Testis (tissue), 5 donors: ENCODE measurements at places on chromosomes 4 and X. TPM values are rescaled to one million over a fixed set of nuclear protein-coding genes. Genes with fewer than 3 reads are reported as not detected.

The GASK1B gene
- polyA plus RNA-seq = 19.3 TPM

The CXCL3 gene
- polyA plus RNA-seq = 1.1 TPM

GRCh38 chrX:9947131-9947794 lies 19.9 kb upstream of the CLDN34 start:
- no peak for DNase-seq

The ATP1B4 gene
- 0.42 TPM for polyA plus RNA-seq

GRCh38 chrX:153771415-153772315 lies 7.6 kb downstream of the PLXNB3 start:
- DNase-seq = no peak

DNA sequence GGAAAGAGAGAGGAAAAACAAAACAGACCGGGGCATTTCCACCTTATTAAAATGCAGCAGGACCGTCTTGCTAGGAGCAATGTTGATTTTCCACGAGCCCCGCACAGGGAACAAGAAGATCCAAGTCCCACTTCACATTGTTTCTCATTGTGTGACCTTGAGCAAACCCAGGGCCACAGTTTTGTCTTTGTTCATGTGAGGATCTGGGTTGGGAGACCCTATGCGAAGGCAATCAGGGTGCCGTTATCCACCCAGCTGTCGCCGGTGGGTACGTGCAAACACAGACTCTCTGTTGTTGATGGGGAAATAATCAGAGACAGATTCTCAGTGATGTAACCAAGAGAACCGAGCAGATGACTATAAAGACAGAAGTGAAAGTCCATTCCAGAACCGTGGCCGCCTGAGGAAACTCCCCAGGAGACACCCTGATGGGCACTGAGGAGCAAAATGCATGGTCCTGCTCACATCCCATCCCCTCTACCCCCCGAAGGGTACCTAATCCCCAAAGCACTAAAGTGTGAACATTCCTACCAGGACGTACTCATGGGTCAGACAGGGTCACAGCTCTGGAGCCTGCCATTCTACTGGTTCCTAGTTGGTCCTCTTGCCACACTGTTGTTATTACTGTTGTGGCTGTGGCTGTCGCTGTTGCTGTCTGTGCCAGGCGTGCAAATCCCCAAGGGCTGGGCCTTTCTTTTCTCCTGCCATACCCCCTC lies 102.7 kb upstream of the RBPJ start:
- DNase-seq = no peak

DNA sequence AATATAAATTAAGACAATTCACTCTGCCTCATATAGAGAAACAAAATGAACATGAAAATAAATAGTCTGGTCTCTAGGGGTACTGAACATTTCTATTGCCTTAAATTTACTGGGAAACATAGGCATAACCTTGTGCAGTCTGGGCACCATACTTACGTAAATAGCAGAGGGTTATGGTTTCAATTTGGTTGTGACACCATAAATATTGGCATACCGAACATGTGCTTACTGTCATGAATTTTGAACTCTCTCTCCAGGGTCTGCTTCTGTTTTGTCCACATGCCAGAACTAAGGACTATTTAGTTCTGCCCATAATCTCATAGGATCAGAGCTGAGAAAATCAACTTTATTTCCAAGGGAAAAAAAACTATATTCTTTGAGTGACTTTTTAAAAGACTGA lies 17.6 kb downstream of the PDGFC start:
- DNase-seq = no peak
